Anterior cingulate cortex (tissue), 58 donors: ENCODE measurements at places on chromosomes 13 and 19.

GRCh38 chr19:27776020-27776419 is 1436.9 kb downstream of the UQCRFS1 start:
- no peak for DNase-seq

GRCh38 chr19:45403272-45403671 is 1.6 kb downstream of the PPP1R13L start:
- no peak for DNase-seq

- no peak for DNase-seq
These were observed 14.7 kb upstream of the USP12 start for GRCh38 chr13:27186295-27186694.

- DNase-seq = no peak
These were observed 35.8 kb upstream of the XPO4 start for GRCh38 chr13:20938302-20938701.

DNA sequence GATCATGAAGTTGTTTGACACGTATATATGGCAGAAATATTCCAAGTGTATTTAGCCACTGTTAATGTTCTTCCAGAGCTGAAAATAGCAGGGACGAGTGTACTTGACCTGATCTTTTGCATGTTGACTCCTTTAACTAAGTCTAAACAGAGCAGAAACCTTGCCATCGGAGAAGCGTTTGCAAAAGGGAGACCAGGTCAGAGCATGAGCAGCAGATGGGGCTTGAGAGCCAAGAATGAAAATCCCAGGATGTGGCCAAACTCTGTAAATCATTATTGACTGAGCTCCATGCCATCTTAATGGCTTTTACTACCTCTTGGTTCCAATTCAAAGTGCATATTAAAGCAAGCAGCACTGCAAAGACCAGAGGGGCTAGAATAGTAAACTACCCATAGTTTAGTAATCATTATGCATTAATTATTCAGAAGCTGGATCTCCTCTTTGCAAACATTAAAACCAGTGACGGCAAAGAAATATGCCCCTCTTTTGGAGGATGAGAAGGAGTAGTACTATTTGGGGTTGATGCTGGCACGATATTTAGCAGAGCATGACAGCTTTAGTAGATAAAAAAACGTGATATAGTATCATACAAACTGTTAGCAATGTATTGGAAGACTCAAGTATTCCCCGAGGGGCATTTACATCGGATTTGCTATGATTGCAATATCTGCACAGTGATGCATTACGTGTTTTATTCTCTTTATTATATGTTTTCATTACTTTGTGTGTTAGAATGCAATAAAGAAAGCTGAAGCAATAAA is 55.7 kb downstream of the FAM216B start:
- DNase-seq = no peak
